ENCODE measurements at places on chromosomes 4 and X.

DNA sequence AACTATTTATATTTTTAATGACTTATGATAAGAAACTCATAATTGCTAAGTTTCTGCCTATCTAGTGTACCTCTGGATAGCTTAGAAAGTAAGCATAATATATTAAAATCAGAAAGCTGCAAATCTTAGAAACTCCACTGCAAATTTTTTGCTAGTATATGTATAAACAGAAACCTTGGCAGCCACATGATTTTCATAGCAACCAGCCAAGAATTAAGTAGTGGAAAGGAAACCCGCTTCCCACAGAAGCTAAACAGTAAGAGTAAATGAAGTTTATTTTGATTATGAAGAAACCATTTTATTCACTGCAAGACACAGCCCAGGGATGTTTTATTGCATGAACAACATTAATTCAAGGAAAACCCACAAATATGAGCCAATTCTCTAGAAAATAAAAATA, 872.5 kb upstream of the ADGRL3 start:
- no peak for DNase-seq

- DNase-seq = no peak
Observed at GRCh38 chrX:70720721-70721120, 187.8 kb downstream of the TEX11 start.

DNA sequence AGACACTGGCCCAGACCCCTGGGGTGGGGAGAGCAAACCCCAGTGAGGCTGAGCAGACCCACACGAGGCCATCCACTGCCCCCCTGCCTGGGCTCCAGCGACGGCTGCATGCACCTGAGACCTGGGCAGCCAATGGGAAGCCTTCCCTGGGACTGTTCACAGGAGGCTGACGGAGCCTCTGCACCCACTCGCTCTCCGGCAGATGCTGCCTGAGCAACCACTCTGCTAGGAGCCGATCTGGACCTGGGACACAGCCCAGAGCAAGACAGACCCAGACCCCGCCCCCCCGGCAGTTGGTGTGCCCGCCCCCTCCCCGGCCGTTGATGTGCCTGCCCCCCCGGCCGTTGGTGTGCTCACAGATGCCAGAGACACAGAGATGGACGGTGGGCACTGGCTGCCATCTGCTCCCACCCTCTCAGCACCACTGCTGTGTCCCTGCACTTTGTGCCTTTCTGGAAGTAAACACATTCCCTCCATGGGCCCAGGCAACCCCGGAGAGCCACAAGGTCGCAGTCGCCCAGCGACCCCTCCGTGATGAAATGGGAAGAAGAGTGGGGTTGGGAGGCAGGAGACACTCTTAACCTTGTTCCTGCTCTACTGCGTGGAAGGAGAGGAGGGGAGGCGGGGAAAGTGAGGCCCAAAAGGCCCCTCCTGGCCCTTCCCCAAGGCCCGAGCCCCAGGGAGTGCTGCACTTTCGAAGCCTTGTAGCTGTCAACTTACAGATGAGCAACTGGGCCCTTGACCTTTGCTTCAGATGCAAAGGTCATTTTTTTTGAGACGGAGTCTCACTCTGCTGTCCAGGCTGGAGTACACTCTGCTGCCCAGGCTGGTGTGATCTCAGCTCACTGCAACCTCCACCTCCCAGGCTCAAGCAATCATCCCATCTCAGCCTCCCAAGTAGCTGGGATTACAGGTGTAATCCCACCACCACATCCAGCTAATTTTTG, 62.0 kb downstream of the ZFYVE28 start:
- no peak for DNase-seq

DNA sequence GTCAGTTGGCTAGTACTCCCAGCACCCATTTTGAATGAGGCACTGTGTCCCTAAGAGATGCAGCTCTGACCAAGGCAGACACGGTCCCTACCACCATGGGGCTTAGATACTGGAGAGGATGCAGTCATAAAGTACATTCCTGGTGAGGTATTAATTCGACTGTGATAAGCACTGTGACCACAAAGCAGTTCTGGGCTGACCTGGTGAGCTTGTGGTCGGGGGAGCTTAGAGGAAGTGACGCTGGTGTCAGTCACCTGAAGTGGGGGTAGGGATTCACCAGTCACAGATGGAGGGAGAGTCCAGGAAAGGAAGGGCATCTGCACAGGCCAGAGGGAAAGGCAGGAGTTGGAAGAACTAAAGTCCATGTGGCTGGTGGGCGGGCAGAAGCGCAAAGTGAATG, 15.8 kb upstream of the CLTRN start:
- DNase-seq = no peak

GRCh38 chrX:97594646-97595224, 711.0 kb downstream of the RPA4 start:
- no peak for DNase-seq

DNA sequence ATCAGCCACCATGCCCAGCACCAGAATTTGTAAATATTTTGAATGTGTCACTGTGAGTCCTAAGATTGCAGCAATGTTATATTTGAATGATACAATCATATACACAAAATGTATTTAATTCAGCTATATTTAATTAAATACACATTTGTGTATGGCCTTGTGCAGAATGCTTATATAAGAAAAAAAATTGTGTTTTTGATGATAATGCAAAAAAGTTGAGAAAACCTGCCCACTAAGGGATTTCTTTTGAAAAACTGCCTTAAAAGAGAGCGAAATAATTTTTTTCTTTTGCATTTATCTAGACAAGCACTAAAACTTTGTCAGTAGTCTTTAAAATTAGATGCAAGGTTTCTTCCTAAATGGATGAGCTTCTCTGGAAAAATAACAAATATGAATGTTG, 68.1 kb upstream of the OTUD4 start:
- DNase-seq = no peak

GRCh38 chr4:155624478-155624877, 42.2 kb upstream of the GUCY1A1 start:
- DNase-seq = no peak

DNA sequence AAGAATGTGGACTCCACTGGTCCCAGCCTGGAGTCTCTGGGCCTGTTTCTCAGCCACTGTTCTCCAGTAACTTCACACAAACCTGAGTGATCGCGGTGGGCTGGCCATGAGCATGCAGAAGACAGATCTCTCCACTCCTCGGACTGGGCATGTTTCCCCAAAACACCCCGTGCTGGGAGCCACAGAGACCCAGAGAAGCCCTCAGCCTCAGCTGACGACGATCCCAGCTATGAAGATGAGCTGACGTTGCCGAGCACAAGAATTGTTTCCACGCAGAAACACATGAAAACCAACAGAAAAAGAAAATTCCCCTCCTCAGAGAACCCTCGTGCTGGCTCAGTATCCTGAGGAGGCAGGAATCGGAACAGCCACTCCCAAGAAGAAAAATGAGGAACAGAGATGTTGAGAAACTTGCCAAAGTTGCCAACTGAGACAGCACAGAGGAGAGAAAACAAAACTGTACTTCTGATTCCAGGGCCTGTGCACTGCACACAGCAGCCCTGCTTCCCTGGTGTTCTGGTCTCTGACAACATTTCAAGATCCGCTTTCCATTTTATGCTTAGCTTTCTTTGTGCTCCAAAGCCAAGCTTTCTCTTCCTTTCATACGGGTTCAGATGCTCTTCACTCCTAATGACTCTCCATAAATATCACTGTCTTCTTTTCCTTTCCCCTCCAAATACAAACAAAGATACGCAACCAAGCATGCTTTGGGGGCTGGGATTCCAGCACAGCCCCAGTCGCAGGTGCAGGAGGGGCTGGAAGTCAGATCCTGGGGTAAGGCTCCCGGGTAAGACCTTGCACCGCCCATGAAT, 81.4 kb downstream of the IRF2 start:
- DNase-seq = no peak

DNA sequence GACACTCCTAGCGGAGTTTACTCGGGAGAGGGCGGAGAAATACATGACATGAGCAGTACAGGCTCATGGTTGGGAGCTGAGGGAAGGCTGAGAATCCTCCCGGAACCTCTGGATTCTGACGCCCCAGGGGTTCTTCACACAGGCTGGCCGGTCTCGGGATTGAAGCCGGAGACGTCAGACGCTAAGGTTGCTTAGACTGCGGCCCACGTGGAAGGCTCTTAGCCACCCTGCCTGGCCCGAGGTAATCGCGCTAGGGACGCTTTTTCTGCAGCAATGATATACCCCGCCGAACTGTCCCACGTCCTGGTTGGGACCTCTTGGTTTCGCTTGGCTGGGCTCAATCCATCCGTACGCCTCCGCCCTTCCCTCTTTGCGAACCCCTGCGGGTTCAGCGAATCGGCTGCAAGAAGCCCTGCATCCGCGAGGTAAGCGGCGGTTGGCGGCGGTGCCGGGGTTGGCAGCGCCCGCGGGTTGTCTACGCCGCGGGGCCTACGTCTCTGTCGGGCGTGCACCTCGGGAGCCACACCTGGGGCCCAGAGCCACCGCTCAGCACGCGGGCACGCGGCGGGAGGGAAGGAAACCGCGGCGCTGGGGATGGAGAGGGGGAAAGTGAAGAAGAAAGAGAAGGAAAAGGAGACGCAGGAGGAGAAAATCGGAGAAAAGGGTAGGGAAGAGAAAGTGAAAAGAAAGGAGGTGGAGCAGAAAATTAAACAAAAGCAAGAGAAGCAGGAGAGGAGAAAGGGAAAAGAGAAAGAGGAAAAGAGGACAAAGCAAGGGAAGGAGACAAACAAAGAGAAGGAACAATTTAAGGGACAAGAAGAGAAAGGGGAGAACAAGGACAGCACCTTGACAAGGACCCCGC, at the start of gene ARL9:
Gene ARL9 (plus strand): TSS at position 523 of the 862 bp plus-strand sequence. CDS start 72 bp downstream, at position 595.
- peak; percentile 43 for DNase-seq

GRCh38 chr4:164381859-164382258, 372.1 kb upstream of the SMIM31 start:
- no peak for DNase-seq

DNA sequence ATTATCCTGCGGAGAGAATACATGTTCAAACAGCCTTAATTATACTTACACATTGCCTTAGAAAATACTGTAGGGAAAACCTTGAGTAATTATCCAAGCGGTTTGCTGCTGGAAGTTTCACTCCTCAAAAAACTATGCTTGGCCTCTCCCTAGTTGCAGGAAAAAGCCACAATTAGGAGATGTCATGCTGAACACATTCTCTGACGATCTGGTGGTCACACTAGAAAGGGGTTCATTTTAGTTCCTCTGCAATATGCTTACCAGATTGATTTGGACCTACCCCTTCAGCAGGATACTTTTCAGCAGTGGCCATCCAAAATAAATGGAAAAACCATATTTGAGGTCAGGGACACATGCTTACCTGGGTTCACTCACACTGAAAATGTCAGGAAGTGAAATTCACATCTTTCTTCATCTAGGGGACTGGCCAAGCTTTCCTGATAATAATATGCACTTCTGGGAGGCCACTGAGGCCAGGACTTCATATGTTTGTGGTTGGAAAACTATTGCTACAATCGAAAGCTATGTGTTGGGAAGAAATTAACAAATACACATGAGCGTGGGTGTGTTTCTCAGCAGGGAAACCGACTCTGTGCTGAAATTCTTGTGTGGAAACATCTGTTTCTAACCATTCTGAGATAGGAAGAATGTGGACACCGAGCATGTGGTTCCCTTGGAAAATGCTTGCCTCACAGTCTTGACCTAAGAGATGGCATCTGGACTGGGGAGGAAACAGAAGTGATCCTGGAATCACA, 68.8 kb downstream of the ATXN3L start:
- peak; percentile 9 for DNase-seq

DNA sequence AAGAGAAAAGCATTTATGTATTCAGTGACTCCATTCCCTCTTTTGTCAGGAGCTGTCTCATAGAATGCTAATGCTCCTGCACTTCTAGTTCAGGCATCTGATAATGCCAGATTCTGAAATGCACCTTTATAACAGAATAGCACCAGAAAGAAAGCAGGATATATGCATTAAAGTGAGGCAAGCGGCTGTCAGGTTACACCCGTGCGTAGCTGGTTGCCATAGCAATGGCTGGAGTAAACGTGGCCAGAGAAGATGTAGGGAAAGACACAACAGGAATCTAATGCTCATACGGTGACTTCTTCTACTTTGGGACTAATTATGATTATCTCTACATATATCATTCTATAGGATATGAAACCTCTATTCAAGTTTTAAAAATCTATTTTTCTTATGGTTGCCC, 5.9 kb downstream of the EMCN start:
- peak; percentile 7 for DNase-seq

GRCh38 chr4:114200026-114200425, 220.6 kb upstream of the ARSJ start:
- no peak for DNase-seq

- DNase-seq = no peak
Observed at GRCh38 chr4:40395908-40396793, 61.0 kb downstream of the CHRNA9 start.

DNA sequence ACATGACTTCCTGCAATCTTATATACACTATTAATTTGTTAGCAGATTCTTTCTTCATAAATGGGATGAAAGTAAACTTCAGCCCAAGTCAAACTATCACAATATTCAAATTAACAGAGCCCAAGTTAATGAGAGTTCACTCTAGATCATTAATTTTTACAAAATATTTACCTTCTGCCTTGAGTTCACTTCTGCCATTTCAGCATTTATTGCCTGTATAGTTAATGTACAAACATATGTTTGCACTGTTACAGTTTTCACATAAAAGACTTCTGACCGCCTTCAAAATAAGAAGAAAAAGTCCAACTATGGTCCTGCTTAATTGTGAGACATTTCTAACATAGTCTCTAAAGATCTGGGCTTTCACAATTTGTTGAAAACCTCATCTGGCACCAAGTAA, 46.9 kb downstream of the GPC3 start:
- DNase-seq = no peak

DNA sequence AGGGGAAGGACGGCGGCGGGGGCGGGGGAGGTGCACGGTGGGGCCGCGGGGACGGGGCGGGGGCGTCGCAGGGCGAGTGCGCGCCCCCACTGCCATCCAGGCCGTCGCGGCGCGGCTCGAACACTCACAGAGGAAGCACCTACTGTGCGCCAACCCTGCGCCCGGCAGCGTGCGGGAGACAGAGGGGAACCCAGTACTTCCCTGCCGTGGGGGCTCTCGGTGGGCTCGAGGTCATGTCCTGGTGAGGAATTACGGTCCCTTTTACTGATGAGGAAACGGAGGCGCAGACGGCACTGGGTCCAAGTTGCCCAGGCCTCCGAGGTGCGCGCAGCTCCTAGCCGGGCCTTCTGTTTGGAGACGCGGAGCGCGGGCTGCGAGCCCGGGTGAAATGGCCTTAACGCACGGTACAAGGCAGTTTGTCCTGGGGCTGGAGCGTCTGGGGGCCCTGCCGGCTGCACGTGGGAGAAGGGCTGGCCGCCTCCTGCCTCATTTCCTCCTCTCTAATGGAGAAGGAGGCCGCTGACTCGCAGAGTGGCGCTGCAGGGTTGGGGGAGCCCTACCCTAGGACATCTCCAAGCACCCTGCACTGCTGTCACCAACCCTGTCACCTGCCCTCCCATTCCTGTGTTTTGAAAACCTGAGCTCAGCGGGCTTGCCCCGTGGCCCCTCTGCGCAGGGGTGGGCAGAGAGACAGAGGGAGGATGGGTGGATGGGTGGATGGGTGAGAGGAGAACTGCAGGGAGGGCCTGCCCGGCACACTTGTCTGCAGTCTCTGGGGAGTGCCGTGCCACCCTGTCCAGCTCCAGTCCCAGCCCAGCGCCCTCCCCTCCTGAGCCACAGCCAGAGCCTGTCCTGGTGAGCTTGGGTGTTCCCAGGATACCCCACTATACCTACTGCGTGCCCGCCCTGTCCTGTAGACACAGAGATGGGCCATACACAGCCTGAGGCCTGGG, 106.0 kb downstream of the ADRA2C start:
- DNase-seq = no peak

DNA sequence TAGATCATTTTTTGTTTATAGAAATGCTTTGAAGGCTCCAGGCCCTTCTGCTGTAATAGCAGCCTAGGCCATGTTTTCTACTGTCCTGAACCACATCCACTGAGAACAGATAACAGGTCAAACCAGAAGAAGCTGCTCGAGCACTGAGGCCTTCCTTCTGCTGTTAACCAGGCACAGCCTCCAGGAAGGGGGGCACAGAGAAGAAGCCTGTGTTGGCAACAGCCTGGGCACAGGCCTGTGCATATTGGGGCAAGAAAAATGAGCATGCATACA, 37.4 kb upstream of the PDK3 start:
- no peak for DNase-seq
